ENCODE measurements at places on chromosomes 12 and 14. TPM values are rescaled to one million over a fixed set of nuclear protein-coding genes. Genes with fewer than 3 reads are reported as not detected.

Gene MUCL1
- polyA plus RNA-seq = not detected

Gene SMIM41
- 0.34 TPM for polyA plus RNA-seq

Gene ETFBKMT
- 3.1 TPM for polyA plus RNA-seq

Gene SYNE3
- 2.4 TPM for polyA plus RNA-seq

Gene EIF2S3B
- polyA plus RNA-seq = 1.9 TPM

Gene ERG28
- 36.4 TPM for polyA plus RNA-seq
